M059J (cell line): ENCODE measurements at places on chromosomes 5 and 9. TPM values are rescaled to one million over a fixed set of nuclear protein-coding genes. Genes with fewer than 3 reads are reported as not detected.

The FAM221B gene
- total RNA-seq = not detected in 2 replicates

GRCh38 chr9:105118636-105119035 is 125.8 kb upstream of the SLC44A1 start:
- no peak for DNase-seq

DNA sequence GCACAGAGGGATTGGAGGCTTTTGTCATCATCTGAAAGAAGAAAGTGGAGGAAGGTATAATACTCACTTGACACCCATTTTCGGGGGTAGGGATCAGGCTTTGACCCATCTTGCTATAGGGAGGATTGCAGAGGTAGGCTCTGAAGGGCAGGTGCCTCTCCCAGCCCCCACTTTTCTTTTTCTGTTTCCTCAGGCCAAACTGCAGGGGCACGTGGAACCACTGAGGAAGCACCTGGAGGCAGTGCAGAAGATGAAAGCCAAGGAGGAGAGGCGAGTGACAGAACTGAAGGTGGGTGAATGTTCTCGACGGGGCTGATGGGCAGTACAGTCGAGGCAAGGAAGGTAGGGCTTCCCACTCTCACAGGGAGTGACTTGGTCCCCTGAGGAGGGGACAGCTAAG is 7.5 kb downstream of the TRIM41 start:
- DNase-seq = no peak

DNA sequence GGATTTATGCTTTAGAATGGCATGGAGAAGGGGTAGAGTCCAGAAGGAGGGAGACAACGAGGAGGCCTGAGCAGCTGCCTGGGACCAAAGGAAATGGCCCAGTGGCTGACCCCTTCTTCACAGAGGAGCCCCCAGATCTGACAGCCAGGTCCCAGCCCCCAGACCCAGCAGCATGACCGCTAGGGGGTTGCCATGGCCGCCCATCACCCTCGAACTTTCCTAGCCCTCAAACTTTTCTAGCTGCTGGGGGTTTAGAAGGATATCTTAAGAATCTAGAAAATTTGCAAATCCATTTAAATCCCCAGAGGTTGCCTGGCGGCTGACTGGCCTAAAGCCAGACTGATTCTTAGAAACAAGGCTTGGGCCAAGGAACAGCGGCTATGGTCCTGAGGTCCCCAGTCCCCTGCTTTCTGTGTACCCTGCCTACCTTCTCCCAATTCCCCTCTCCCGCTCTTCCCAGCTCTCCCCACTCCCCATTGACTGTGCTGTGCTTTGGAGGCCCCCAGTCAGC is 972 bp downstream of the PDGFRB start:
- peak; percentile 52 for DNase-seq
